CMK (cell line): ENCODE measurements at places on chromosomes 6 and 20.

DNA sequence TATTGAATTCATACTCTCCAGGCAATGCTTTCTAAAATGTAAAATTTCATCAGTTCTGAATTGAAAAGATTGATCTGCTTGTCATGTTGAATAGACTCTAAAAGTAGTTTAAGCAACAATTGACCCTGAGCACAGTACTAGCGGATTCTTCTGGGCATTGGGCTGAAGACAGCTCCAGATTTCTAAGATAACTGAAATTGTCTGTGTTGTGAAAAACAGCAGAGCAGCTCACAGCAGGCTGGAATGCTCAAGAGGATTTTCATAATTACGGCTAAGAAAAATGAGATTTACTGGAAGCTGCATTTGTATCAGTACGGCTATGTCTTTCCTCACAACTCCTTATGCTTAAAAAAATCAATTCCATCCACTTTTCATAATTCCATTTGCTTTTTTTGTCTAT is 373.7 kb downstream of the HACE1 start:
- no peak for DNase-seq

GRCh38 chr6:46170357-46171289 is at the start of gene ENPP5:
ENPP5 (minus strand) TSS chr6:46170980; CDS start chr6:46168262, 2,718 bp downstream.
- no peak for DNase-seq

GRCh38 chr6:43821101-43821886 is 51.3 kb downstream of the VEGFA start:
- no peak for DNase-seq

DNA sequence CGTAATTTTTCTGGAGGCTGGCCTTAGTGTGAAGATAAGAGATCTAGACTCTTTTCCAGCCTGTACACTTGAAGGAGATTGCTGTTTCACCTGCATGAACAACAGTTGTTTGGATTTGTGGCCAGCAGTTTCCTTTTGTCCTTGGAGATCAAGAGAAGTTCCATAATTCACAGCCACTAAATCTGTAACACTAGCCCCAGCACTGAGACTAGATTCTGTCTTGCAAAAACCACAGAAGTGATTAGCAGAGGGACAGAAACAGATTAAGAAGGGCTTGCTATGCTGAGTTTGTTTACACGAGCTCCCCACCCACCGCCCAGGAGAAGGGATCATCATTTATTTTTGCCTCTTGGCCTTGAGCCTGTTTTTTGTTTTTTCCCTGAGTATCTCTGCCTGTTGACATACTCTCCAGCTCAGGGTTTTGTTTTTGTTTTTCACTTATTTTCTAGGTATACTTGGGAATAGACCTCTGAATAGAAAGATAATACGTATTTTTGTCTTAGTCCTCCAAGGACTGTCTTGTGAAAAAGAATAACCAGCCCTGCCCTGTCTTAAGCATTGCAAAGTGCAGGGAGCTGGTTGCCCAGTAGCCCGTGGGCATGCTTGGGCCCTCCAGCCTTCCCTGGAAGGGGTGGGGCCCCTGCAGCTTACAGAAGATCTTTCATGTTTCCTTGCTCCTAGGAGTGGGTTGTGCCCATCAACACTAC is 93.1 kb upstream of the SOX4 start:
- no peak for DNase-seq

DNA sequence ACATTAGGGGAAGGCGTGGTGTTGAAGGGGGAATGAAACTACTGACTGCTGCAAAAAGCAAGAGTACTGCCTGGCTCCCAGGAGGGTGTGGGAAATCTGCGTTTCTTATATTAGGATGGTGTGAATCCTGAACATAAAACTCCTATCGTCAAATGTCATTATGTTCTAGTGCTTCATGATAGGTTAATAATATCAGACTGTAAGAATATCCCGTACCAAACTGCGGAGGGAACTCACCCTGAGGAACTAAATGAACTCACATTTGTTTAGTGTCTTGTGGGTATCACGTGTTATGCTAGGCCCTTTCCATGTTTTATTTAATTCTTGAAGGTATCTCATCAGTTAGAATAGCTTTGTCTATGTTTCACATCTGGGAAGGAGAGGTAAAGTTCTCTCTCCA is 610.7 kb downstream of the QKI start:
- no peak for DNase-seq

DNA sequence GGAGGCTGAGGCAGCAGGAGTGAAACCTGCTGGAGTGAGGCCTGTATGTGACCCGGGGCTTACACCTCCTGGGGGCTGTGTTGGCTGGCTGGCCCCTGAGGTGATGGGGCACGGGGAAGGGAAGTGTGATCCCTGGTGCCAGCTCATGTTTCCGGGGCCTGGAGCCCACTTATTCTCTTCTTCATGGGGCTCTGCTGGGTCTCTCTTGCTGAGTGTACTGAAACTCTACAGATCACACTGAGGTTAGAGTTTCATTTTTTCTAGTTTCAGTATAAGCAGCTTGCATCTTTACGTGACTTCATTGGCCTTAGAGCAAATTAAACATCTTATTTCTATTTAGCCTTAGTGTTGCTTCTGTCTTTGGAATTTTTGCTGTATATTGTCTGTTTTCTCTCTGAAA is 96.2 kb downstream of the ANKS1A start:
- no peak for DNase-seq

GRCh38 chr6:82144852-82145340 is 102.6 kb downstream of the IBTK start:
- no peak for DNase-seq

DNA sequence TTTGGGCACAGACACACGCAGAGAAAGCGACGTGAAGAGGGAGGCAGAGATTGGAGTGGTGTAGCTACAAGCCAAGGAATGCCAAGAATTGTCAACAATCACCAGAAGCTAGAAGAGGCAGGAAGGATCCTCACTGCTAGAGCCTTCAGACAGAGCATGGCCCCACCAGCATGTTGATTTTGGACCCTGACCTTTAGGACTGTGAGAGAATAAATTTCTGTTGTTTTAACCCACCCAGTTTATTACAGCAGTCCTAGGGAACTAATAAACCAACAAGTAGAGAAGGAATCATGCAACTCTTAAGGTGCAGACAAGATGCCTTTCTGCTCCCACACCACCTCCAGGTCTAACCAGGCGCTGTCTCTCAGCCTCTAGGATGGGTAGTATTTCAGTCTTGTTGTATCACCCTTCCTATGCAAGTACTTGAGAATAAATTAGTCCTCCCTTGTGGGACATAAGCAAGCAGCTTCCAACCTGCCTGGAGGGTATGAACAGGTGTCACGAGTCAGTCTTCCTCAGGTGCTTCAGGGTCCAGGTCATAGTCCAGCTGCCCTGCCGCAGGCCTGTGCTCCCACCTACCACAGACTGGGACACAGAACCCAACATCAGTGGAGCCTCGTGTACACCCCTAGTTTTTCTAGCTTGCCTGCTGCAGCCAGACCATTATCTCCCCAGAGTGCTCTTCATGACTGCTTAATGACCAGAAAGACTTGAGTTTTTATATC is 46.4 kb upstream of the CCN2 start:
- DNase-seq: no peak

- no peak for DNase-seq
Observed at GRCh38 chr6:163367497-163368183, 46.9 kb upstream of the QKI start.

DNA sequence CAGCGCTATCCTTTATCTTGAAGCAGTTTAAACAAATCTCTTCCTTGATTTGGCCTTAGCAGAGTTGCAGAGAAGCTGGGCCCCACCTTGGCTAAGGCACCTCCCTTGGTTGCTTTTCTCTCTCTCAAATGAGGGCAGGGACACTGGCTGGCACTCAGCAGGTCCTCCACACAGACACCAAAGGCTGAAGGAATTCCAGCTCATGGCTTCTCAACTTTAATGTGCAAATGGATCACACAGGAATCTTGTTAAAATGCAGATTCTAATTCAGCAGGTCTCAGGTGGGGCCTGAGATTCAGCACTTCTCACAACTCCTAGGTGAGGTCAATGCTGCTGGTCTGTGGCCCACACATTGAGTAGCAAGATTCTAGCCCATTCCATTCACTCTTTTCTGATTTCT is 25.7 kb downstream of the RIMS4 start:
- DNase-seq: no peak

DNA sequence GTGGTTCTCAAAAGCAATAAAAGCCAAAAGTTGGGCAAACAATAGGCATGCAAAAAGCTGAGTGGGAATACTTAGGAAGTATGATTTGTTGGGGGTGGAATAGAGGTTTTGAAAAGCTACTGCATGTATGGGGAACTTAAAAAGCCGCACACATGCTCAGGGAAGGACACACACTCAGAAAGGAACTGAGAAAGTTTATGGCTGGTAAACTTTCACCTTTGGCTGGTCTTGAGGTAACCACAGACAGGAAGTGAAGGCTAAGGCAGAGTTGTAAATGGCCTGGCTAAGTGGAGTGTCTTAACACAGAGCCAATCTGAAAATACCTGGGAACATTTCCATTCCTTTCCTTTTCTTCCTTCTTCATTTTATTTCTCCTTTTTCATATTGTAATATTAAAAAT is 134.5 kb upstream of the EXOC2 start:
- no peak for DNase-seq

DNA sequence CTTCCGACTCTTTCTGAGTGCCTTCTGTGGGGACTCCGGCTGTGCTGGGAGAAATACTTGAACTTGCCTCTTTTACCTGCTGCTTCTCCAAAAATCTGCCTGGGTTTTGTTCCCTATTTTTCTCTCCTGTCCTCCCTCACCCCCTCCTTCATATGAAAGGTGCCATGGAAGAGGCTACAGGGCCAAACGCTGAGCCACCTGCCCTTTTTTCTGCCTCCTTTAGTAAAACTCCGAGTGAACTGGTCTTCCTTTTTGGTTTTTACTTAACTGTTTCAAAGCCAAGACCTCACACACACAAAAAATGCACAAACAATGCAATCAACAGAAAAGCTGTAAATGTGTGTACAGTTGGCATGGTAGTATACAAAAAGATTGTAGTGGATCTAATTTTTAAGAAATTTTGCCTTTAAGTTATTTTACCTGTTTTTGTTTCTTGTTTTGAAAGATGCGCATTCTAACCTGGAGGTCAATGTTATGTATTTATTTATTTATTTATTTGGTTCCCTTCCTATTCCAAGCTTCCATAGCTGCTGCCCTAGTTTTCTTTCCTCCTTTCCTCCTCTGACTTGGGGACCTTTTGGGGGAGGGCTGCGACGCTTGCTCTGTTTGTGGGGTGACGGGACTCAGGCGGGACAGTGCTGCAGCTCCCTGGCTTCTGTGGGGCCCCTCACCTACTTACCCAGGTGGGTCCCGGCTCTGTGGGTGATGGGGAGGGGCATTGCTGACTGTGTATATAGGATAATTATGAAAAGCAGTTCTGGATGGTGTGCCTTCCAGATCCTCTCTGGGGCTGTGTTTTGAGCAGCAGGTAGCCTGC is 4.8 kb downstream of the PIM1 start:
- DNase-seq: no peak

GRCh38 chr6:19301980-19302379 is 535.2 kb upstream of the ID4 start:
- DNase-seq: no peak

DNA sequence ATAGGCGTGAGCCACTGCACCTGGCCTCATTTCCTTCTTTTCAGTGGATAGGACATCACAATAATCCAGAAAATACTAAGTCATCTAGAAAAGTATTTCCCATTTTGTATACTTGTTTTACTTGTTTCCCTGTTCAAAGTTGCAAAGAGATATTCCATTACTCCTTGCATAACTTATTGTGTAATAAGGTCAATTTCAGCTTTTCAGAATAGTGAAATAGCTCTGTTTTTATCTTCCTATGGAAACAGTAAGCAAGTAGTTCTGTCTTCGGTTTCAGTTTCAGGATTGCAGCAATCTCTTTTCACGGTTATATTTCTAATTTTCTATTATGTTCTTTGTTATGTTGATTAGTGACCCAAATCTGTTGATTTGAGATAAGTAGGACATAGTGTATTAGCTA is 6.0 kb downstream of the STX11 start:
- DNase-seq: no peak
